NCI-H2081 (cell line): ENCODE measurements at places on chromosomes 13 and 19.
A peak's percentile ranks its signal among the peaks of the same experiment; 100 is the strongest.

GRCh38 chr13:98821372-98822224 lies 69.1 kb upstream of the SLC15A1 start:
- no peak for DNase-seq

DNA sequence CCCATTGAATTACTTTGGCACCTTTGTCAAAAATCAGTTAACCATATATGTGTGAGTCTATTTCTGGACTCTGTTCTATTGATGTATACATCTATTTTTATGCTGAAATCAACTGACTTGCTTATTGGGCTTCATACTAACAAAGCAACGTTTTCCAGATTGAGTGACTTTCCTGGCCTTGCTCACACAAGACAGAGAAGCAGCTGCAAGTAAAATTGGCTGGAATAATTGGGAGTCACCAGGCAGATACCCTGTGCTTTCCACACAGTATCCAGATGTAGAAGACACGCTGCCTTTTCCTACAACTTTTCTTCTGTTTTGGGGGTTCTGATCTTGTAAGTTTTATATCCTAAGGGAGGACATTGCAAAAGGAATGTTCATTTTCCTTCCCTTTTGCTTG lies 11.2 kb downstream of the METTL21C start:
- no peak for DNase-seq

- DNase-seq: no peak
Measured at GRCh38 chr19:46809534-46810272, 21.3 kb upstream of the SLC1A5 start.

DNA sequence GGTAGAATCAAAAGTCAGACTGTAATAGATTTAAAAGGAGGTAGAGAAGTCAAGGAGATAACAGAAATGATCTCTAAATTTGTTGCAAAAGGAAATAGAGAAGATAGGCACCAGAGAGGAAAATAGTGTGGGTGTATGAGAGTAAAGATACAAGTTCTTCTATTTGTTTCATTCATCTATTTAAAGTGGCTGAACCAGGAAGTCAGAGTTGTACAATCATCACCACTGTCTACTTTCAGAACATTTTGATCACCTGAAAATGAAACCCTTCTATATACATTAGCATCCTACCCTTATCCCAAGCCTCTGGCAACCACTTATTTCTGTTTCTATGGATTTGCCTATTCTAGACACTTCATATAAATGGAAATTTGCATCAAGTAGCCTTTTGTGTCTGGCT lies 36.7 kb downstream of the INTS6 start:
- no peak for DNase-seq

DNA sequence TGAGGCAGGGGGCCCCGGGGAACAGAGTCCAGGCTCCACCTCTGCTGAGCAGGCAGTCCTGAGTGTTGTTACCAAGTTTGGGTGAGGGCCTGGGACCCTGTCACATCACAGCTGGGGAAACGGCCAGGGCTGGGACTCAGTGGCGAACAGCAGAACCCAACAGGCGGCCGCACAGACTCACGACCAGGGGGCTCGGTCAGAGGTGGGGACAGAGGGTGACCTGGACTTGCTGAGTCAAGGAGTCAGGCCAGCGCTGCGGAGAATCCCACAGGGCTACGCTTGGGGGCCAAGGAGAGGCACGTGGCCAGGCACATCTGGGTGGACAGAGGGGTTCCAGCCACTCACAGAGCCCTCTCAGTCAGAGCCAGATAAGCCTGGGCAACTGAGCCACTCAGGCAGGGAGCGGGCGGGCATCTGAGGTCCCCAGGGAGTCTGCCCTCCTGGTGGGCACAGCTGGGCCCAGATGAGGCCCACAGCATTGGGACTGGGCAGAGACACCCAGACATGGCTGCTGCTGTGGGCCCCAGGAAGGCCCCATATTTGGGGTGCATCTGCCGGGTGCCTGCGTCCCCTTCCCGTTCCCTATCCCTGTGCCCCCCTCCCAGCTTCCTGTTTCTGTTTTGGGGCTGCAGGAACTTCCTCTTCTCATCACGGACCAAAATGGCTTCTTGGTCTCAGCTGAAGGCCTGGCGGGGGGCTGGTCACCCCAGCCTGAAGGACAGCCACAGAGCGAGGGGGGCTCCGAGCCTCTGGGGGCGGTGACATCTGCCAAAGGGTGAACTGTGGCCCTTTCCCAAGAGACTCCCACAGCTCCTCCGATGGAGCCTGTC lies 34.0 kb downstream of the CEBPA start:
- no peak for DNase-seq

DNA sequence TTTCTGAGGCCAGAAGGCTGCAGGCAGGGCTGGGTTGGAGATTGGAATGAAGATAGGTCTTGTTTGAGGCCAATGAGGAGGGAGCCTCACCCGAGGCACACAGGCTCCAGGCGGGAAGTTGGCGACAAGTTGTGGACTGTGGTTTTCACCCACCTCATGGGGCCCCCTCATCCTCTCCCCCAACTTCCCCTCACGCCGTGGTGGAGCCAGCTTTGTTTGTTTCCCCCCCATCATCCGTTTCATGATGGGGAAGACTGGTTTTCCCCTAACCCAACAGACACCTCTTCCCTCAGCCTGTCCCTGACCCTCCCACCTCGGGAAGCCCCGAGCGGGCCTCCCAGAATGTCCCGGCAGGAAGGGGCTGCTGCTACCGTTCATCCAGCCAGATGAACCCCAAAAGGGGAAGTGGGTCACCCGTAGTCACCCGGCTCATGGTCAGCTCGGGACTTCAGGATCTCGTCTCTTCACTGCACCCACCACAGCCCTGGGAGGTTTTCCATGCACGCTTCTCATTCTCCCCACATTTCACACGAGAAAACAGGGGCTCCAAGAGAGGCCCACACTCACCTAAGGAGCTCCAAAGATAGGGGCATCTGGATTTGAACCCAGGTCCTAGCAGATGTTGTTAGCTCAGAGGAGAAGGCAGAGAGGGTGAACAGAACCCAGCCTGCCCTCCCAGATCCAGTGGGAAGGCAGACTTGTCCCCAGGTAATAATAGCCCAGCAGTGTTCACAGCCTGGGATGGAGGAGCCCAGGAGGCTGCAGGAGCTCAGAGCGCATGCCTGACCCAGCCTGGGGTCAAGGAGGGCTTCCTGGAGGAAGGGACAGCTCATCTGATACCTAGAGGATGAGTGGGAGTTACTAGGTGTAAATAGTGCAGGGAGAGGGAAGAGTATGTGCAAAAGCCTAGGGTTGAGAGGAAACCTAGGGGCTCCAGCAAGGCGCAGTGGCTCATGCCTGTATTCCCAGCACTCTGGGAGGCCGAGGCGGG lies 23.5 kb downstream of the CEACAM16 start:
- no peak for DNase-seq

GRCh38 chr13:99688776-99689175 lies 187.5 kb downstream of the TM9SF2 start:
- DNase-seq: no peak

DNA sequence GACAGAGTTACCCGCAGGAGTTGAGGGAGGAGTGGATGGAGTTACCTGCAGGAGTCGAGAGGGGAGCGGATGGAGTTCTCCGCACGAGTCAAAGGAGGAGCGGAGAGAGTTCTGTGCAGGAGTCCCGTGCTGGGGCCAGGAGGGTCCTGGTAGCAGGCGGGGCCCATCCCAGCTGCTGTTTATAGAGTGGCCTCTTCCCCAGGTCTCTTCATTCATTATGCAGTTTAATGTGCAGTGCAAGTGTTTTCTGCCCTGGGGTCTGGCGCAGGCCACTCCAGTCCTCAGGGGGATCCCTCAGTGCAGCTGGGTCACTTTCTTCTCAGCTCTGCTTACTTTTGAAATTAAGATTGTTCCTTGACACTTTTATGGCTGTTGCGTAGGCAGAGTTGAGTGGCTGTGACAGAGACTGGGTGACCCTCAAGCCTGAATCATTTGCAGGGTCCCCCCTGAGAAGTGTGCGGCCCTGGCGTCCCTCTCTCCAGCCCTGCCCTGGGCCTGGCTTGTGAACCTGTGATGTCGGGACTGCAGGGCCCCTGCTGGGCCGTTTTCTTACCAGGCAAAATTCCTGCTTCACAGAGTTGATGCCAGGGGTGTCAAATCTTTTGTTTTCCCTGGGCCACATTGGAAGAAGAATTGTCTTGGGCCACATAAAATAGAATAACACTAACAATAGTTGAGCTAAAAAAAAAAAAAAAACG lies 17.9 kb downstream of the TFDP1 start:
- no peak for DNase-seq

- DNase-seq: no peak
Measured at GRCh38 chr19:27966390-27966816, 1246.5 kb downstream of the UQCRFS1 start.

DNA sequence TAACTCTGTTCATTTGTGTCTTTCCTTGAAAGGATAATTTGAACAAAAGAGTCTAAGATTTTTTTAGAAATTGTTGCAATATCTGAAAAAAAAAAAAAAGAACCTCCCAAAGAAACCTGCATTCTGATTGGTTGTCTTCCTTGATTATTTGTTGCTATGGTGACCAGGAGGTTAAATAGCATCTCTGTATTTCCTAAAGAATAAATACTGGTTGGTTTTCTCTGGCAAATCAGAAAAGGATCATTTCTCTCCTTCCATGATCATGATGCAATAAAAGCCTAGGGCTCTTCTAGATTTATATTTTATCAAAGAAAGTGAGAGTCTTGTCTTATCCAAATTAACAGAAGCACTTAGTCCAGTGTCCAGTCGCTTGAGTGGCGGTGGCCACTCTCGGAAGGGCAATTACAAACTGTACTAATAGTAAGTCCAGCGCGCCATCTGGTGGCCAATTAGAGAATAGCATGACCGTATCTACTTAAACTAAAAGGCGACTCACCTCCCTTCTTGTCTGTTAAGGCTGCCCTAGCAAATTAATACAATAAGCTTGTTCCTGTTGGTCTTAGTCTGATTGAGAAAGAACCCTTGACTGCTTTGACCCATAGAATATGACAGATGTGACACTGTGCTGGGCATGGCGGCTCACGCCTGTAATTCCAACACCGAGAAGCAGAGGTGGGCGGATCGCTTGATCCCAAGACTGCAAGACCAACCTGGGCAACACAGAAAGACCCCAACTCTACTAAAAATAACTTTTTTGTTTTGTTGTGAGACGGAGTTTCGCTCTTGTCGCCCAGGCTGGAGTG lies 47.0 kb upstream of the PNMA8B start:
- peak; percentile 84 for DNase-seq

DNA sequence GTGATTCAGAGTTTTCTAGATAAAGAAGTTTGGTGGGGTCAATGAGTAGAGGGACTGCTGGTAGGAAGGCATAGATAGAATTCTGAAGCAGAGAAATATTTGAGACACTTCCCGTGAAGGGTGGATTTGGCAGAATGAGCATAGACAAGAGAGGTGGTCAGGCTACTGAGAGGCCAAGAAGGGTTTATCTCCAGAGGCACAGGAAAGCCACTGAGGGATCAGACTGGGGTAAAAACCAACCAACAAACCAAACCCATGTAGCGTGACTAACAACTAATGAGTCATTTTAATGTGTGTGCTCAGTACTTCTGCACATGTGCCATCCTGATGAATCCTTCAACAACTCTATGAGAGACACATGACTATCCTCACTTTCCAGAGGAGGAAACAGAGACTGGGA lies 60.0 kb upstream of the SERP2 start:
- DNase-seq: no peak

GRCh38 chr19:35313587-35313986 lies 15.4 kb upstream of the CD22 start:
- DNase-seq: no peak

- DNase-seq: no peak
Measured at GRCh38 chr19:53892301-53892980, 10.4 kb downstream of the PRKCG start.

GRCh38 chr19:16850133-16850532 lies 20.9 kb downstream of the SIN3B start:
- no peak for DNase-seq

- peak; percentile 51 for DNase-seq
Measured at GRCh38 chr13:51222037-51222685, at the start of gene FAM124A. Gene FAM124A (plus strand): TSS chr13:51222398. CDS start chr13:51222502, 104 bp downstream.

- no peak for DNase-seq
Measured at GRCh38 chr19:19597809-19598306, 20.6 kb downstream of the PBX4 start.

- DNase-seq: no peak
Measured at GRCh38 chr13:45926741-45927140, 75.2 kb upstream of the SIAH3 start.

GRCh38 chr19:19406878-19407632 lies 1.6 kb downstream of the GATAD2A start:
- DNase-seq: no peak

DNA sequence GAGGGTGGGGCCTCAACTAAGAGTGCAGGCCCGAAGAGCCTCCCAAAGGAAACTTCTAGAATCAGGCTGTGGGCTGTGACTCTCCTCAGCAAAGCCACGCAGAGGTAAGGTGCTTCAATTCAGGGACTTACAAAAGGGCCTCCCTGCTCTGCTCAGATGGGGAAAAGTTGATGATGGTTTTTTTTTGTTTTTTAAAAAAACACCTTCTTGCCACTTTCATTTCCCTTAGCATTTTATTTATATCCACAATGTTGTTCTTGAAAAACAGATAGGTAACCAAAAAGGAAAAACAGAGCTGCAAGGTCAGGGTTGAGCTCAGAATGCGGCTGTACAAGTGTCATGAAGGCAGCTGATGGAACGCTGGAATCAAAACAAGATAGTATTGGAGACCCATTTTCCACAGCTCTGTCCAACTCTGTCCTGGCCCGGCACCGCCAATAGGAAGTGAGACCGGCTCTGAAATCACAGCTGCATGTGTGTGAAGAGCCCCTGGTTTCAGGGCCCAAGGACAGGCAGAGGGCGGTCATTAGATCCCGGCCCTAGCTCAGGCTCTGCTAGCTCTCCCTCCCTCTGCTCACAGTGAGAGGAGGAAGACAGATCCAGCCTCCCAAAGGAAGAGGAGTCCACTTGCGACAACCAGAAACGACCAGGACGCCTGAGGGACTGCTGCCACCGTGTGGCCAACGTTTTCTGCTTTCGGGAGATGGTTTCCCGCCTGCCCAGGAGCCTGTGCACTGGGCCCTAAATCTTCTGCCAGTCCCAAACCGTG lies 58.3 kb downstream of the KLF2 start:
- DNase-seq: peak; percentile 54

GRCh38 chr13:76512721-76513145 lies 373.5 kb downstream of the KCTD12 start:
- no peak for DNase-seq

DNA sequence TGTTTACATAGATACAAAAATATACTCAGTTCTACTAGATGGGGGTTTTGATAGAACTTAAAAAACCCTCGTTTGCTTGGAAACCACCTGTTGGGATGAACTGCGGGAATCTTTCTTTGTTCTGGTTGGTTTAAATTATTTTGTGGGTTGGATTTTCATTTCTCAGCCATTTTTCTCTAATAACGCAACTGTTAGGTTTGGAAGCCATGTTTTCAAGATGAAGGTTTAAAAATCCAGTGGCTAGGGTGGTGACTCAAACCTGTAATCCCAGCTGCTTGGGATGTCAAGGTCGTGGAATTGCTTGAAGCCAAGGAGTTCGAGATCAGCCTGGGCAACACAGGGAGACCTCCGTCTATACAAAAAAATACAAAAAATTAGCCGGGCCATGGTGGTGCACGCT lies 1.6 kb downstream of the URI1 start:
- DNase-seq: no peak

DNA sequence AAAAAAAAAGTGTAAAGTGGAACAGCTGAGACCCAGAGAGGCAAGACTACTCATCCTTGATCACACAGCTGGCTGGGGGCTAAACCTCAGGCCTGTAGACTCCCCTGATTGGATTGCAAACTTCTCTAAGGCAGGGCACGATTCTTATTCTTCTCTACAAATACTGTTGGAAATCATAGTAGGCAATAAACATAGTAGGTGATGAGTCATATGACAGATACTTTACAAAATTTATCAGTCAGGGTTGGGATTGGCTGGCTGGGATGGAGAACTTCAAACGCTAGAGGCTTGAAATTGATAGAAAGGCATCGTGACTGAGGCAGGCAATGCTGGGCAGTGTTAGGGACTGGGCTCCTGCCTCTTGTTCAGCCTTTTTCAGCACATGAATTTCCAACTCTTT lies 5.9 kb upstream of the MATK start:
- no peak for DNase-seq

- no peak for DNase-seq
Measured at GRCh38 chr19:6723108-6723618, 2.7 kb upstream of the C3 start.
